ENCODE measurements at places on chromosomes 4 and X. TPM values are rescaled to one million over a fixed set of nuclear protein-coding genes. Genes with fewer than 3 reads are reported as not detected.

Gene LRIT3
- not detected for total RNA-seq

Gene MAGEA12
- total RNA-seq: not detected

Gene CXCL6
- not detected for total RNA-seq

Gene SLC7A11
- 0.75 TPM for total RNA-seq

Gene GAB3
- total RNA-seq: 2.9 TPM

Gene LUZP4
- total RNA-seq: not detected

GRCh38 chr4:14871676-14872430 is 130.4 kb upstream of the CPEB2 start:
- no peaks in the 10 kb centered on the region for H3K36me3 ChIP-seq
- no peak overlapping the region for H3K4me3 ChIP-seq
- DNase-seq: no peak
- no peaks in the 10 kb centered on the region for H3K27me3 ChIP-seq
- no peak overlapping the region for H3K27ac ChIP-seq

DNA sequence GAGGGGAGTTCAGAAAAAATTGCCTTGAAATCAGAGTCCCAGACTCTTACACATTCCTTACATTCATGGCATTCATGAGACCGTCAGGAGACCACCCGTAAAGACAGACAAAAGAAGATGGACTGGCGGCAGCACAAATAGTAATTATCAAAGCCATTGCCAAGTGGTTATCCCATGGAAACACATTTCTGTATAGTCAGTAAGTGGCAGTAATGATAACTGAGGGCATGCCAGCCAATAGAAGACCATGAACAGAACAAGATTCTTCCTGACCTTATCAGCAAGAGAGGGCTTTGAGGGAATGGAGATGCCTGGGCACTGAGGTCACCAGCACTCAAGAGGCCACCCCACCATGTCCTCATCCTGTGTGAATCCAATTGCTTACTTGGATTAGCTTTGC is 121.7 kb upstream of the HCCS start:
- DNase-seq: no peak
- H3K27me3 ChIP-seq: no peaks in the 10 kb centered on the region
- no peaks in the 10 kb centered on the region for H3K36me3 ChIP-seq
- H3K4me1 ChIP-seq: no peaks in the 10 kb centered on the region

GRCh38 chr4:73911746-73912145 is 42.6 kb downstream of the CXCL1 start:
- no peaks in the 10 kb centered on the region for H3K27me3 ChIP-seq
- DNase-seq: no peak
- H3K4me3 ChIP-seq: no peak overlapping the region
- no peaks in the 10 kb centered on the region for H3K4me1 ChIP-seq
- no peaks in the 10 kb centered on the region for H3K36me3 ChIP-seq
- H3K27ac ChIP-seq: no peak overlapping the region

DNA sequence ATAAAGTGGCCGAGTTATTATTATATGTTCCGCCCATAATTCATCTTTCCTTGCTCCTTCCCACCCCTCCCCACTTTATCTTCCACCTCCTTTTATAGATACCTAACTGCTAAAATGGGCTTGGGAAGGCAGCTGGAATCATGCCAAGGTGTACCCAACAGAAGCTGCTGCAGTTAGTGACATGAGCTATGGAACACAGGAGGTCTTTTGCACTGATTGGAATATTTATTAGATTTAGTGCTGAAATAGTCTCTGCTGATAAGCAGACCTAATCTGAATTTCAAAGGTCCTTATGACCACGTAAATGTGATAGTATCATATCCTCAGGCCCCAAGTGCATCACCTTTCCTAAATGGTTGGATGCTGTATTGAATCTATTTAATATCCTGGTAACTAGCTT is 64.9 kb downstream of the HMGB2 start:
- H3K36me3 ChIP-seq: no peaks in the 10 kb centered on the region
- H3K4me3 ChIP-seq: no peak overlapping the region
- H3K27me3 ChIP-seq: no peaks in the 10 kb centered on the region
- H3K4me1 ChIP-seq: peaks cover 5% of the 10 kb centered on the region
- H3K27ac ChIP-seq: no peak overlapping the region
- DNase-seq: no peak

- H3K4me3 ChIP-seq: no peak overlapping the region
- H3K4me1 ChIP-seq: no peaks in the 10 kb centered on the region
- H3K36me3 ChIP-seq: no peaks in the 10 kb centered on the region
- H3K27me3 ChIP-seq: no peaks in the 10 kb centered on the region
- no peak overlapping the region for H3K27ac ChIP-seq
- no peak for DNase-seq
Observed at GRCh38 chrX:145190801-145191389, 56.4 kb upstream of the SPANXN1 start.

- no peaks in the 10 kb centered on the region for H3K4me1 ChIP-seq
- no peak for DNase-seq
- no peak overlapping the region for H3K4me3 ChIP-seq
- no peak overlapping the region for H3K27ac ChIP-seq
- H3K27me3 ChIP-seq: no peaks in the 10 kb centered on the region
Observed at GRCh38 chrX:69457756-69458155, 46.4 kb upstream of the NALF2 start.

DNA sequence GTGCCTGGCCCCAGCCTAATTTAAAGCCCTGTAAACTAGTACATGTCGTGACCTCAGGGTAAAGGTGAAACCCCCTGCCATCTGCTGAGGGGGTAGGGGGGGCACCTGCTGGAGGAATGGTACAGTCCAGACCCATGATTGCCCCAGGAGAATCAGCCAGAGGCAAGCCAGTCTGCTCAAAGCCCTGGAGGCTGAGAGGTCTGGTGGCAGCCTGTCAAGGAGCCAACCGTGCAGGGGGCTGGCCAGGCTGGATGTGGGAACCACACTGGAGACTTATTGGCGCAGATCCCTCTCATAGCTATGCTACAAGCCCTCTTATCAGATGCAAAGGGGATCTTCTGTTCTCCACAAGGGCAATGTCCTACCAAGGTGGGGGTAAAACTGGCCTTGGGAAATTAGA is 31.4 kb upstream of the PJA1 start:
- H3K4me1 ChIP-seq: no peaks in the 10 kb centered on the region
- DNase-seq: no peak
- H3K27me3 ChIP-seq: no peaks in the 10 kb centered on the region

DNA sequence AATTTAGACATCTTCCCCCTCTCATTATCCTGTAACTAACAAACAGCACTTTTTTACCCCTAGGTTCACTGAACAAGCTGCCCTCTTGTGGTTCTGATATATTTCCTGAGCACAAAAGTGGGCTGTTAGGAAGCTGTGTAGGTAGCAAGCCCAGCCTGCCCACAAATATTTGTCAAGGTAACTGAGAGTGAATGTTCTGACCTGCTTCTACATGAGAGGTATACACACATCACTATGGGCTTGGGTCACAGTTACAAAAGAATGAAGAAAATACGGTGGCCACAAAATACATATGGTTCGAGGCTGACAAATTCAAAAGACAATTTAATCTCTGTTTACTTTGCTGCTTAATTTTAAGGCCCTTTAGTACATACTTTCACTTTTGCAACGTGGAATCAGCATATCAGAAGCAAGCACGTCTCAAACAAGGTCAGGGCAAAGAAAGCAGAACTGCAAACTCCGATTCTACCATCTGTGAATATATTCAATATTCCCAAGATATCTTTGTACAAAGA is 78.7 kb downstream of the RBM47 start:
- no peaks in the 10 kb centered on the region for H3K27me3 ChIP-seq
- DNase-seq: no peak
- H3K27ac ChIP-seq: no peak overlapping the region
- H3K36me3 ChIP-seq: no peaks in the 10 kb centered on the region
- no peaks in the 10 kb centered on the region for H3K4me1 ChIP-seq

GRCh38 chr4:48954314-48954713 is 31.8 kb upstream of the CWH43 start:
- no peak overlapping the region for H3K27ac ChIP-seq
- no peaks in the 10 kb centered on the region for H3K4me1 ChIP-seq
- no peaks in the 10 kb centered on the region for H3K27me3 ChIP-seq
- no peaks in the 10 kb centered on the region for H3K36me3 ChIP-seq

DNA sequence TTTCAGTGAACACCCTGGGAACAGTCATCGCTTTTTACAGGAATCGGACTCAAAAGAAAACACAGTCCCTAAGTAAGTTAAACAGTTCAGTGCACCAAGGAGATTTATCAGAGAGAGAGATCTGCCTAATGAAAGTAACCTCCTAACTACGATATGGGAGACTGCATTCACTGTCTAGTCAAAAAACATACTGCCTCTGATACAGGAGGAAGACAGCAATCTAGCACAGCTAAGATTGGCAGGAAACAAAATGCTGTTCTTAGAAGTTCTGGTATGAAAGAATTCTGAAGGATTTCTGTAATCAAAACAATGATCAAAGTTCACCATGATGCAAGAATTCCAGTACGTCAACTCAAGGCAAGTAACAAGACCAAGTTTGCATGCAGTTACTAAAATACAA is 92.8 kb downstream of the MAML3 start:
- H3K27ac ChIP-seq: peak overlapping the region; percentile 59
- H3K4me3 ChIP-seq: no peak overlapping the region
- no peak for DNase-seq
- H3K4me1 ChIP-seq: no peaks in the 10 kb centered on the region
- H3K27me3 ChIP-seq: no peaks in the 10 kb centered on the region
- H3K36me3 ChIP-seq: no peaks in the 10 kb centered on the region

- H3K36me3 ChIP-seq: peaks cover 14% of the 10 kb centered on the region
- DNase-seq: no peak
- H3K4me1 ChIP-seq: peaks cover 2% of the 10 kb centered on the region
- H3K27me3 ChIP-seq: no peaks in the 10 kb centered on the region
- no peak overlapping the region for H3K4me3 ChIP-seq
- H3K27ac ChIP-seq: no peak overlapping the region
Observed at GRCh38 chr4:158845311-158846041, 76.7 kb downstream of the FNIP2 start.

DNA sequence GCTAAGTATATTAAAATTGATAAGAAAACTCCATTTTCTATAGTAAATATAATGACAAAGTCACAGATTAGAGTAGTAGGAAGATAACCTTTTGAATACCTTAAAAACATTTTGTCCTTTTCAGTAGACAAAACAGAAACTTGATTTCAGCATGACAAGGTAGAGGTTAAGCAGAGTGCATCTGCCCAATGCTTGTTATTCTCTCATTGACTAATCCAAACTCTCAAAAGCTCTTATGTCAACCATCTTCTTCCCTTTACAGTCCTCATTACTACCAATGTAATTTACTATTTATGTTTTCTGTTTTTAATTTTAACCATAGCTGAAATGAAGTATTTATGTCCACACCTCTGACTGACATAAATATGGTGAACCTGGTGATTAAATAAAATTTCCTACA is 11.1 kb downstream of the NIPAL1 start:
- no peaks in the 10 kb centered on the region for H3K4me1 ChIP-seq
- no peaks in the 10 kb centered on the region for H3K36me3 ChIP-seq
- no peak overlapping the region for H3K4me3 ChIP-seq
- H3K27ac ChIP-seq: no peak overlapping the region

GRCh38 chr4:83947830-83948193 is 411.9 kb downstream of the GPAT3 start:
- H3K27me3 ChIP-seq: no peaks in the 10 kb centered on the region
- no peaks in the 10 kb centered on the region for H3K36me3 ChIP-seq
- H3K4me3 ChIP-seq: no peak overlapping the region

GRCh38 chr4:20639346-20639745 is 60.9 kb upstream of the PACRGL start:
- H3K27ac ChIP-seq: no peak overlapping the region
- DNase-seq: no peak
- H3K36me3 ChIP-seq: no peaks in the 10 kb centered on the region

DNA sequence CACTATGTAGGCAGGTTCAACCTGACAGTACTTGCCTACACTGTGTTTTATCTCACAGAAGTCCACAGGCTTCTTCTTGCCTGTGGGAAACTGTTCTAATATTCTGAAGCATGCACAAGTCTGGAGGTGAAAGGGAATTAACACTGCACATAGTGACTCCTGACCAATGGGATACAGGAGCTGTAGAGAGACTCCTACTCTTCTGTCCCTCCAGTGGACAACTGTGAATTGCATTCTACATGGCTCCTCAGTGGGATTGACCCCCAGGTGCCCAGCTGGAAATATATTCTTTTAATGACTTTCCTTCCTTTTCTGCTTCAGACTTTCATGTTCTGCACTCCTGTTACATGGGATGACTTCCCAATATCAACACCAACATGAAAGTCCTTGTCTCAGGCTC is 8.2 kb upstream of the YIPF6 start:
- no peak for DNase-seq
- H3K36me3 ChIP-seq: no peaks in the 10 kb centered on the region
- H3K27me3 ChIP-seq: no peaks in the 10 kb centered on the region
- H3K4me3 ChIP-seq: no peak overlapping the region
- no peak overlapping the region for H3K27ac ChIP-seq

DNA sequence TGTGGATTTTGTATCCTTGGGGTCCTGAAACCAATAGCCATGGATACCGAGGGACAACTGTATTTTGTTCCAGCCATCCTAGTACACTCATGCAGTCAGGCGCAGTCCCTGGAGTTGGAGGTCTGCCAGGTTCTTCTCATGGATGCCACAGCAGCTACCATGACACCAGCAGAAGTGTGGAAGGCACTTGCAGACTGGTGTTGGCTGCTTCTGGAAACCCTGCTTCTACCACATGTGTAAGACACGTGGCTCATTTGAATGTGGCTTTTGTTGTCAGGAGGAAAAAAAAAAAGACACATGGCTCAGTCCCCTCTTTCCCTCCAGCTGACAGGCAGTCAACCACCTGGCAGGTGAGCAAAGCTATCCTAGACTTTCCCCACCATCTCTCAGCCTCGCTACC is 19.4 kb downstream of the DRD5 start:
- H3K27ac ChIP-seq: no peak overlapping the region
- H3K36me3 ChIP-seq: no peaks in the 10 kb centered on the region
- H3K4me3 ChIP-seq: no peak overlapping the region
- no peaks in the 10 kb centered on the region for H3K27me3 ChIP-seq
- no peaks in the 10 kb centered on the region for H3K4me1 ChIP-seq
- DNase-seq: no peak

- no peaks in the 10 kb centered on the region for H3K36me3 ChIP-seq
- H3K27ac ChIP-seq: no peak overlapping the region
- DNase-seq: no peak
- H3K27me3 ChIP-seq: no peaks in the 10 kb centered on the region
- no peak overlapping the region for H3K4me3 ChIP-seq
- no peaks in the 10 kb centered on the region for H3K4me1 ChIP-seq
Observed at GRCh38 chr4:73523126-73523525, 41.6 kb downstream of the AFM start.

GRCh38 chr4:182263562-182263961 is 20.4 kb downstream of the TENM3 start:
- H3K4me3 ChIP-seq: no peak overlapping the region
- no peak for DNase-seq
- H3K27ac ChIP-seq: no peak overlapping the region
- H3K27me3 ChIP-seq: no peaks in the 10 kb centered on the region

DNA sequence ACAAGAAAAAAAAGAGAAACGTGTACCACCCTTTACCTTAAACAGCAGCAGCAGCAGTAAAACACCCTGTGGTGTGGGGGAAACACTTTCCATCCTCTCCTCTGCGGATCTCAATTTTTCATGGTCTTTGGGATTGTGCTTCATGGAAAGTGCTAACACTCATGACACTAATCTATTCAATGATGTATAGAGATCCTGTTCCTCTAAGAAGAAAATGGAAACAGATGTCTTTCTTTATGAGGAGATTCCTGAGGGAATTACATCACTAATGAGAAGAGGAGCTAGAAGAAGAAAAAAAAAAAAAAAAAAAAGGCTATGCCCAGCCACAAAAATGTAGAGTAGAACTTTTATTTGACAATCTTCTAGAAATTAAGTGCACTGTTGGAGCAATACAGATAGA is 62.9 kb upstream of the NDST3 start:
- no peak for DNase-seq
- no peak overlapping the region for H3K27ac ChIP-seq
- H3K36me3 ChIP-seq: no peaks in the 10 kb centered on the region
- no peaks in the 10 kb centered on the region for H3K27me3 ChIP-seq
- H3K4me3 ChIP-seq: no peak overlapping the region

- H3K27me3 ChIP-seq: no peaks in the 10 kb centered on the region
- no peaks in the 10 kb centered on the region for H3K4me1 ChIP-seq
- H3K36me3 ChIP-seq: no peaks in the 10 kb centered on the region
Observed at GRCh38 chr4:110155654-110156053, 42.8 kb downstream of the ELOVL6 start.

Measured in ascending aorta (tissue), 2 donors.